ENCODE measurements at places on chromosomes 11 and 22.

DNA sequence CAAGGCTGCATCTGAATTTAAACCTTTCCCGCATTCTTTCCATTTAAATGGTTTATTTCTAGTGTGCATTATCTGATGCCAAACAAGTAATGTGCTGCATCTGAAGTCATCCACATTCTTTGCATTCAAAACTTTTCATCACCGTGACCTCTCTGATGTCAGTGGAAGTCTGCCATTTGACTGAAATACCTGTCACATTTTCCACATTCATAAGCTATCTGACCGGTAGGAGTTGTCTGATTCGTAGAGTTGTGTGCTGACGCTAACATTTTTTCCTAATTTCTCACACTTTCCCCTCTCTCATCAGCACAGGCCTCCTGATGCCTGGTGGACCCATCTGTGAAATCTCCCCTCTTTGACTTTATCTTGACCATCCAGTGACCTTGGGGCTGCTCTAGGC is 79.9 kb upstream of the BARX2 start:
- H3K4me1 ChIP-seq = no peaks in the 10 kb centered on the region
- H3K27me3 ChIP-seq = no peaks in the 10 kb centered on the region
- no peak for DNase-seq

GRCh38 chr22:44395118-44396005 is 82.6 kb upstream of the SHISAL1 start:
- H3K4me1 ChIP-seq = no peaks in the 10 kb centered on the region
- no peak overlapping the region for H3K4me3 ChIP-seq
- no peaks in the 10 kb centered on the region for H3K36me3 ChIP-seq
- H3K27ac ChIP-seq = no peak overlapping the region
- DNase-seq = no peak

DNA sequence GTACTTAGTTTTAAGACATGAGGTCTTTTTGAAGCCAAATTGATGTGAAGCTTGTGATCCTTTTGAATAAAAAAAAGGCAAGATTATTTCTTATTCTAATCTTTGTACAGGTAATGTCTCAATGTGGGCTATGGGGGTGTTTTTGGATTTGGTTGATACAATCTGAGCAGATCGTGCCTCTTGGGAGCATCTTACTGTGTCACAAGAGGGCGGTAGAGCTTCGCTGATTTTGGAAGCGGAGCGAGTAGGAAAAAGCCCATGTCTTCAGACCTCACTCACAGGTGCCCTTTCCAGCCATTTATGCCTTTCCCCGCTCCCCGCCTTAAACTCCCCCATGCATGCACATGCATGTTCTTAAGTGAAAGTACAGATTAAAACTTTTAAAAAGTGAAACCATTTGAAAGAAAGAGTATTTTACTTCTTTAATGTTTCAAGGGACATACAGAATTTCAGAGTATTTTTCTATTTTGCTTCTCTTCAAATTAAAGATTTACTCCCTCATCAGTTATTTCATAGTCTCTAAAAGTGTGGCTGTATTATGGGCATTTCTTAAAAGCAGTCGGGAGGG is 18.8 kb downstream of the DDX25 start:
- H3K4me1 ChIP-seq = no peaks in the 10 kb centered on the region
- H3K4me3 ChIP-seq = no peak overlapping the region
- H3K27ac ChIP-seq = no peak overlapping the region
- peak; percentile 52 for DNase-seq
- H3K27me3 ChIP-seq = peaks cover 47% of the 10 kb centered on the region
- no peaks in the 10 kb centered on the region for H3K36me3 ChIP-seq

GRCh38 chr11:3817181-3817800 is 8.9 kb downstream of the PGAP2 start:
- H3K27me3 ChIP-seq = no peaks in the 10 kb centered on the region
- H3K4me3 ChIP-seq = no peak overlapping the region
- no peak for DNase-seq
- no peaks in the 10 kb centered on the region for H3K36me3 ChIP-seq
- peak overlapping the region; percentile 37 for H3K27ac ChIP-seq
- peaks cover 19% of the 10 kb centered on the region for H3K4me1 ChIP-seq

GRCh38 chr11:59558270-59558643 is 46.9 kb downstream of the OR4D9 start:
- no peak for DNase-seq
- peaks cover 47% of the 10 kb centered on the region for H3K36me3 ChIP-seq
- peaks cover 38% of the 10 kb centered on the region for H3K4me1 ChIP-seq
- peak overlapping the region; percentile 50 for H3K4me3 ChIP-seq
- H3K27me3 ChIP-seq = no peaks in the 10 kb centered on the region

GRCh38 chr11:100208207-100208606 is 478.9 kb upstream of the ARHGAP42 start:
- no peaks in the 10 kb centered on the region for H3K27me3 ChIP-seq
- H3K27ac ChIP-seq = no peak overlapping the region
- no peak for DNase-seq

DNA sequence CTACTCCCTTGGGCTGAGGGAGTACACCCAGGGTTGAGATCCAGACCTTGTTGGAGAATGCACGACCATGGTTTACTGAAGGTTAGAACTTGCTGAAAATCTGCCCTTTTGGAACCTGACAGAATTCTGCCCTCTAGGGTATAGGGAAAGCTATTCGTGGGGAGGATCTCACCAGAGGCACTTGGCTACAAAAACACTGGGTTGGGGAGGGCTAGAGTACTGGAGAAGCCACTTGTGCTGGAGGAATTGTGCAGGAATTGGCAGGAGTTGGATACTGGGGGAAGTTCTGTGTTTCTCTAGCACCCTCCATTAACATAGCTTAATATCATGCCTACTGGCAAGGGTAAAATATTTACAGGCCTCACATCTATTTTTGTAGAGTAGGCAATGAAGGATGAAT is 55.8 kb downstream of the PPME1 start:
- DNase-seq = no peak
- H3K4me1 ChIP-seq = no peaks in the 10 kb centered on the region
- no peak overlapping the region for H3K4me3 ChIP-seq
- no peaks in the 10 kb centered on the region for H3K27me3 ChIP-seq
- no peak overlapping the region for H3K27ac ChIP-seq
- no peaks in the 10 kb centered on the region for H3K36me3 ChIP-seq

DNA sequence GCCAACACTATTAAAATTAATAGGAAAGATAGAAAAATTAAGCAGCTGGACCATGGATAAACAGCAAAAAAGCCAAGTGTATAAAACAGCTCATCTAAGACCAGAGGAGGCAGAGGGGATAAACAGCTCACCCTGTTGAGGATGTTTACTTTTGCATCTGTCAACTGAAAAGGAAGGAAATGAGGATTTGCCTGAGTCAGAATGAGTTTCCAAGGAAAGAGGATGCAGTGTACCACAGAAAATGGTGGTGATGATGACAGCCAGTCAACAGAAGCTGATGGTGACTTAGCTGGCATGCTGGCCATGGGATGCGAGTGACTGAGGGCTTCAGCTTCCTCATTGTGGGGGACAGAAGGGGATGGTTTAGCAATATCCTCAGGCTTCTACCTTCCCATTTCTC is 183.5 kb downstream of the KIRREL3 start:
- H3K4me3 ChIP-seq = peak overlapping the region; percentile 52
- H3K27ac ChIP-seq = peak overlapping the region; percentile 94
- H3K36me3 ChIP-seq = peaks cover 8% of the 10 kb centered on the region

DNA sequence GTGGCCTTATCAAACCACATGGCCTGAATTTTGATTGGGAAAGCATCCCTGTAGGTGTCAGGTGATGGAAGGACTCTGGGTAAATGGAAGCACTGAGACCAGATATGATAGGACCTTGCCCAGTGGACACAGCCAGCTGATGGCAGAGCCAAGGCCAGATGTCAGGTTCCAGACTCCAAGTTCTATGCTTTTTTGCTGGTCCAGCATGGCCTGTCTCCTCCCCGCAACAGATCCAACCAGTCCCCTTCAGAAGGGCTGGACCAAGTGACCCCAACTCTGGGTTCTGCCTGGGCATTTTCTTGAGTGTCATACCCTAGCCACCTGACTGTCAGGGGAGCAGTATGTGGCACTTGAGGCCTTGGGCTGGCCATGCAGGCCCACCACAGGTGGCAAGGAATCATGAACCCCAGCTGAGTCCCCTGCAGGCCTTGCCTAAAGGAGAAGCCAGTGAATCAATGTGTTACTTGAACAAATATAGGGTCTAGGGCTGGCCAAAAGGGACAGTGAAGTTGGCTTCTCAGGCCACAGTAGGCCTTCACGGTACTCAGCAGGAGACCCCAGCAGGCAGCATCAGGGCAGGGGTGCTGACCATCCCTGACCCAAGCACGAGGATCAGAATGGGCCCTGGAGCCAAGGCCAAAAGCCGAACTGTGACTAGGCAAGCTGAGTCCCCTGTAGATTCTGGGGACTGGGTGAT is 27.1 kb downstream of the KCNQ1OT1 start:
- H3K4me1 ChIP-seq = no peaks in the 10 kb centered on the region
- DNase-seq = no peak
- no peak overlapping the region for H3K27ac ChIP-seq
- H3K27me3 ChIP-seq = no peaks in the 10 kb centered on the region
- H3K4me3 ChIP-seq = no peak overlapping the region

GRCh38 chr11:62917906-62918502 is 3.2 kb downstream of the CHRM1 start:
- no peak for DNase-seq
- H3K36me3 ChIP-seq = no peaks in the 10 kb centered on the region
- peaks cover 73% of the 10 kb centered on the region for H3K27me3 ChIP-seq
- no peak overlapping the region for H3K27ac ChIP-seq
- peaks cover 19% of the 10 kb centered on the region for H3K4me1 ChIP-seq

- no peaks in the 10 kb centered on the region for H3K4me1 ChIP-seq
- no peak overlapping the region for H3K27ac ChIP-seq
- no peak for DNase-seq
- H3K36me3 ChIP-seq = no peaks in the 10 kb centered on the region
- H3K4me3 ChIP-seq = no peak overlapping the region
- H3K27me3 ChIP-seq = no peaks in the 10 kb centered on the region
Measured at GRCh38 chr11:80462211-80462610, 1021.4 kb upstream of the TENM4 start.

DNA sequence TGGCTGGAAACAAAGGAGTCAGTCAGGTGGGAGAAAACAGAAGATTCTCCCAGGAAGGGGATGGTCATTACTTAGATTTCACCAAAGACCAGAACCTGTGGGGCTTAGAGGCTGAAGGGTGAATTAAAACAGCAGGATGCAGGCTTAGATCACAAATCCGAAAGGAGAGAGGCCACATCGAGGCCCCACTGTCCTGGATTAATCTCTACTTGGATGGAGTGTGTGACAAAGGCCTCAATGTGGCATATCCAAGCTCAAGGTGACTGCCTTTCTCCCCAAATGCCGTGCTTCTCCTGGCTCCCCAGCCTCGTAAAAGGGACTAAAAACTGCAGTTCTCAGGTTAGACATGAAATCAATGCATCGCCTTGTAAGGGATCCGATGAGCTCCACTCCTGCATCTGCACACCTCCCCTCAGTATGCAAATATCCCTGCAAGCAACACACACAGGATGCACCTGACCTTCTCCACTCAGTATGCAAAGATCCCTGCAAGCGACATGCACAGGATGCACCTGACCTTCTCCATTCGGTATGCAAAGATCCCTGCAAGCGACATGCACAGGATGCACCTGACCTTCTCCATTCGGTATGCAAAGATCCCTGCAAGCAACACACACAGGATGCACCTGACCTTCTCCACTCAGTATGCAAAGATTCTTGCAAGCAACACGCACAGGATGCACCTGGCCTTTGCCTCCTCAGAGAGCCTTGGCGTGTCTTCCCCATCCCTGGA is 447.4 kb downstream of the BRD1 start:
- peaks cover 52% of the 10 kb centered on the region for H3K27me3 ChIP-seq
- H3K36me3 ChIP-seq = no peaks in the 10 kb centered on the region
- H3K4me1 ChIP-seq = no peaks in the 10 kb centered on the region
- no peak overlapping the region for H3K27ac ChIP-seq

GRCh38 chr11:111167666-111168065 is 77.9 kb upstream of the POU2AF2 start:
- no peaks in the 10 kb centered on the region for H3K36me3 ChIP-seq
- H3K4me3 ChIP-seq = no peak overlapping the region
- peaks cover 13% of the 10 kb centered on the region for H3K27me3 ChIP-seq
- no peaks in the 10 kb centered on the region for H3K4me1 ChIP-seq
